GM04503 (cell line): ENCODE measurements at places on chromosomes 4 and X.

GRCh38 chrX:149962859-149963757, 24.8 kb upstream of the EOLA2 start:
- DNase-seq: no peak

GRCh38 chr4:174066611-174067205, 216.8 kb downstream of the FBXO8 start:
- DNase-seq: no peak

GRCh38 chr4:166312166-166312565, 439.1 kb downstream of the TLL1 start:
- no peak for DNase-seq

DNA sequence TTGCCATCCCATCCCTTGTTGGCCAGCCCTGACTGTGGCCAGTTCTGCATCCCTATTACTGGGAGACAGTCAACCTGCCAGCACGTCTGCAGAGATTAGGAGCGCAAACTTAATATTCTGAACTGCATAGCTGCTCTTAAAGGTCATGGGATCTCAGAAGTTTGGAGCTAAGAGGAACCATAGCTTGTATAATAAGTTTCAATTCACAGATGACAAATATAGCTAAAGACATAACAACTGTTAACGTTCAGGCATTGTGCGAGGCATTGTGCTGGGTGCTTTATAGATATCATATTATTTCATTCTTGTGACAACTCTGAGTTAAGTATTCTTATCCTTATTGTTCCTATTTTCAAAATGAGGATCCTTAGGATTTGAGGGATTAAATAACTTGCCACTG, 3.7 kb downstream of the SCARB2 start:
- no peak for DNase-seq

- DNase-seq: no peak
Measured at GRCh38 chr4:108779958-108780357, 17.1 kb upstream of the ETNPPL start.

GRCh38 chr4:124427095-124427767, 285.3 kb downstream of the ANKRD50 start:
- no peak for DNase-seq

GRCh38 chr4:1855333-1856070, 454 bp downstream of the LETM1 start:
- DNase-seq: no peak

DNA sequence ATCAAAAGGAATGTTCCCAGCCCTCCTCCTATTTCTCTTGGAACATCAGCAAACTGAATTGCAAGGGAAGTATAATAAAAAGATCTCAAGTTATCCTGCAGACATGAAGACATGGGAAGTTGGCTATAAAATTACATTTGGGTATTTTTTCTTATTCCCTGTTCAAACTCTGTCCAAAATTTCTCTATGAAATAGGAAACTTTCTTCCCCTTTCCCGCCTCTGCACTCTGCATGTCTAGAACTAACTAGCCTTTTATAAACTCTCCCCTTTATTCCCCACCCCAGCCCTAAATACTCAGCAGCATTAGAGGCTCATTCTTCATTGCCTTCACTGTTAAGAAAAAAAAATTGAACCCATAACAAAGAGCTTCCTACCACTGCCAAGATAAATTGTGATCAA, 126.7 kb upstream of the EDNRA start:
- DNase-seq: no peak

- no peak for DNase-seq
Measured at GRCh38 chr4:109359040-109359646, 56.7 kb upstream of the COL25A1 start.

- no peak for DNase-seq
Measured at GRCh38 chr4:135739354-135739753, 1537.8 kb upstream of the PABPC4L start.

GRCh38 chrX:123236859-123237258, 52.8 kb downstream of the GRIA3 start:
- DNase-seq: no peak

- DNase-seq: no peak
Measured at GRCh38 chrX:82458207-82458754, 1049.8 kb upstream of the POU3F4 start.

DNA sequence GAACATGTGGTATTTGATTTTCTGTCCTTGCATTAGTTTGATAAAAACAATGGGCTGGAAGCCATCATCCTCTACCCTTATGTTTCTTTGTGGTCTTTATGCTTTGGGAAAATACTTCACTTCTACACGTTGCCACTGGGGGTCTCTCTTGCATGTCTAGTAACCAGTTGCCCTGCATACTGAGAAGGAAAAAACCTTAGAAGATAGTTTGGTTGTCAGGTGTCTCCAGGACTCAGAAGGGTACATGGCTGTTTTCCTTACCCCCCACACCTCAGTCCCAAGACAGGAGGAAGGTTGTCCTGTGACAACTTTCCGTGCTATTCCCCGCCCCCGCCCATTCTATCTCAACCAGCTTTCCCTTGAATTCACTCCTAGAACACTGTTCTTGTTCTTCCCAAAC, 62.1 kb upstream of the LANCL3 start:
- DNase-seq: no peak

DNA sequence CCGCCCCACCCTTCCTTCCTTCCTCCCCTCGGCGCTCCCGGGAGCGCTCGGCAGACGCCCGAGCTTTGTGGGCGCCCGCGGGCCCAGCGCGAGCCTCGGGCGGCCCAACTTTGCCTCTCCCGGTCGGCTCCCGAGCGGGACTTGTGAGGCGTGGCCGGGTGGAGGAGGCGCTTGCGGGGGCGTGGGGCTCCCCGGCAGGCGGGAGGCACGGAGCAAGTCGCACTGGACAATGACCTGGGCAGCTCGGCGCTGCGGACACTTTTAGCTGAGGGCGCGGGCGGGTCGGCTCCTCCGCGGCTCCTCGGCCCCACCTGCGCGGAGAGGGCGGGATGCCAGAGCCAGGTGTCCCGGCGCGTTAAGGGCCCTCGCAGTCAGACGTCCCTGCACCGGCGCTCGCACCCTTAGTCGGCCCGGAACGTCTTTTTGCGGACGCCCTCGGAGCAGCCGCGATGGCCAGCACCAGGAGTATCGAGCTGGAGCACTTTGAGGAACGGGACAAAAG, 385 bp downstream of the DCLK2 start:
- no peak for DNase-seq

DNA sequence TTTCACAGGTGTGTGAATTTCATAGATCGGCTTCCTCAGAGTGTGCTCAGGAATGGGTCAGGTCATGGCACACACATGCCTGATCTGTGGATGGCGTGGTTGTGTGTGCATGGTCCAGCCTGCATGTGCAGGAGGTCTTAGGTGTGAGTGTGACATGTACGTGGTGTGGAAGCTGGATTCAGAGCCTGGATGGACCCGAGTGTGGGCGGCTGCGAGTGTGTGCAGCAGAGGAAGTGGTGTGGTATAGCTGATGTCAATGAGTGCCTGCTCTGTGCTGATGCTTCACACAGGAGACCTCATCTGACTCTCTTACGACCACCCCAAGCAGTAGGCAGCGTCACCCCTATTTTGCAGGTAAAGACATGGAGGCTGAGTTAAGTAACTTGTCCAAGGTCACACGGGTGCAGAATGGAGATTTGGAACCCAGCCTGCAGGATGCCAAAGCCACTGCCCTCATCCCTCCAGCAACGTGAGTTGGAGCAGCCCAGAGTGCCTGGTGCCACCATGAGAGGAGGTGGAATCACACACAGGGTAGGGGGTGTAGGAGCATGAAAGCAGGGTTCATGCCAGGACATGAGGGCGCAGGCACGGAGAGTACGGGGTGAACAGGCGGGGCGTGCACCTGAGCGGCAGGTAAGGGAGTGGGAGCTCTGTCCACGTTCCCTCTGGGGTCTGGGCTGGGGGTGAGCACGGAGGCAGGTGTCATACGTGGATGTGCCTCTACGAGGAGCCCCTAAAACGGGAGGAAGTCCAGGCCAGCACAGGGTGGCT, 24.2 kb upstream of the C4orf50 start:
- no peak for DNase-seq

- DNase-seq: no peak
Measured at GRCh38 chrX:103883533-103883932, 51.5 kb upstream of the RAB9B start.

- DNase-seq: no peak
Measured at GRCh38 chrX:54090880-54091279, 46.6 kb upstream of the PHF8 start.

DNA sequence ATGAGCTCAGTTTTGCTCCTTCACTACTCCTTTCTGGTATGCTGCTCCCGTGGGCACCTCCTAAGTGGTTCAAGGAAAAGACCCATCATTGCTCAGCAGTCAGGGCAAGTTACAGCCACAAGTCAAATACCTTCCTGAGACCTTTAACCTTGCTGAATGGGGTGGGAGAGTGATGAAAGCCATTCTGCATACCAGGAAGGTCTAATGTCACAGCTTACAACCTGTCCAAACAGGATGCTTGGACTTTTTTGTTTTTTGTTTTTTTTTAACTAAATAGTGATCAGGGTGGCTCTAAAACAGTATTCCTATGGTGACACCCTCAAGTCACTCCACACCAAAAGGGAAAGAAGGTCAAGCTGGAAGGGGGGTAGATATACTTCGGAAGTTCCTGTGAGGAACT, 93.1 kb downstream of the GPC3 start:
- no peak for DNase-seq

GRCh38 chr4:36551697-36552214, 270.3 kb downstream of the DTHD1 start:
- DNase-seq: no peak

DNA sequence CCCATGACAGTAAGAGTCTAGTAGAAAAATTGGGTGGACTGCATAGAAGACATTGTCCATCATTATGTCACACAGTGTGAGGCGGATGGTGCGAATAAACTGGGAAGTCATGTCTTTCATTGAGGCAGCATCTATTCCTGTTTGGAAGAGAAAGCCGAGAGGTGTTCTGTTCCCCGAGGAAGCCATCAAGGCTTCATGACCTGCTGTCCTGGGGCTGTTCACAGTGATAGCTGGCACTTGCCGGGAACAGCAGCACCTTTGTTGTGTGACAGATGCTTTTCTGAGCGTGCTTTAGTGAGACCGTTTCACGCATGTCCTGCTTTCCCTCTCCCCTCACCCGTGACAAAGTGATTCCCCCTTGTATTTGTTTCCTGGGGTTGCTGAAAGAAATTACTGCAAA, 20.3 kb downstream of the RGS12 start:
- DNase-seq: no peak

- DNase-seq: no peak
Measured at GRCh38 chr4:119477412-119478053, 151.1 kb downstream of the PDE5A start.

- no peak for DNase-seq
Measured at GRCh38 chr4:146959692-146960091, 14.0 kb upstream of the TTC29 start.

DNA sequence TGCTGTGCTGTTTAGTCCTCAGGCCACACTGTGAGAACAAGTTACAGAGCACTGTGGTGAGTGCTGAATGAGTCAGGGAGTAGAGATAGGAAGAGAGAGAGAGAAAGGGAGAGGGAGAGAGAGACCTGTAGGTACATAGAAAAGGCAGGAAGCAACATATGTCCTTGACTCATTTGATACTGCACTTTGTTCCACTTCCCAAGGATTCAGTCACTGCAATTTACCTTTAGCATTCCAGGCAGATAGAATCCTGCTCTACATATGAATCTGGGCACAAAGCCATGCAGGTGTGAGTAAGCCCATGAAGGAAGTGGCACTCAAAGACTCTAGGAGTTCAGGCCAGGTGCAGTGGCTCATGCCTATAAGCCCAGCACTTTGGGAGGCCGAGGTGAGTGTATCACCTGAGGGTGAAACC, 1.0 kb upstream of the DAPP1 start:
- DNase-seq: no peak

- DNase-seq: peak; percentile 22
Measured at GRCh38 chrX:11239230-11239629, 54.0 kb upstream of the AMELX start.

GRCh38 chr4:42488554-42488953, 91.3 kb downstream of the SHISA3 start:
- DNase-seq: no peak

DNA sequence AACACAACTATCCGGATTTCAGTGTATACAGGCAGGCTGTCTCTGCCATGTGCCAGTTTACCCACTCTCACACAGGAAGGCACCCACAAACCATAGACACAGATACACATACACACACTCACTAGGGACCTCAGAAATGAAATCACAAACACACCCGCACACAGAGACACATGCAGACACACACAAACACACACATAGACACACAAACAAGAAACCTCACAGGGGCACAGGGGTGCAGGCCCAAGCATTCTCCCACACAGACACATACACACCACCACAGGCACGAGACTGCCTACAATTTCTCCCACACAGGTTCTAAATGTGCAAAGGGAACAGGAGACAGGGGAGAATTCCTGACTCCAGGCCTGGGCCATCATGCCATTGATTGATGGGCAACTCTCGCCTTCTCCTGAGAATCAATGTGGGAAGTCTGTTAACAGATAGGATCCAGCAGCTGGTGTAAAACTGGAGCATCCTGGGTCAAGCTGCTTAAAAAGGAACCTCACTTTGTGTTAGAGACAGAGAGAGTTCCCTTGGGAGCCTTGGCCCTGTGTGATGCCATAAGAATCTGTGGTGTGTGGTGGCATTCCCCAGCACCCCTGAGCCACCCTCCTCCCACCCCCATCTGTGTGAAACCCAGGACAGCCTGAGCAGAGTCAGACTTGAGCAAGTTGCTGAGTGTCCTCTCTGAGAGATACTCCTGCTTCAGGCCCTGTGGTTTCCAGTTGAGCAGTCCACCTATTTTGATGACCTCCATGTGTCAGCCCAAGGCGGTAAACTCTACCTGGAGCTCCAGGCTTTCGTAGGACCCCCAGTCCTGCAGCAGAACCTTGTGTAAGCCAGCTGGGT, 33.9 kb downstream of the NBDY start:
- DNase-seq: no peak

DNA sequence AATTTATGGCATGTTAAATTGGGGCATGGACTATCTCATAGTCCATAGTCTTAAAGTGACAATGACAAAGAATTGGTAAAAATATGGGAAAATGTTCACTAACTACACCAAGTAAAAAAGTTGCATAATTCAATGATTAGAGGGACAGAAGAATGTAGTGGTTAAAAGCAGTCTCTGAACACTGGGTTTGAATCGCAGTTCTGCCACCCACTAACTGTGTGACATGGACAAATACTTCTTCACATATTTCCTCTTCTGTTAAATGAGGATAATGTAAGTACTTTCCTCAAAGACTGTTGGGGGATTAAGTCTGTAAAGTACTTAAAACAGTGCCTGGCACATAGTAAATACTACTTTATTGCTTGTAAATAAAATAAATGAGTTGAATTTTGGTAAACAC, 15.3 kb downstream of the COQ2 start:
- no peak for DNase-seq
